Stimulated activated CD4-positive, alpha-beta T cell treated with anti-CD3 and anti-CD28 coated beads, TNF-alpha, amount 100 ng/mL, for 1 hour (primary cell): ENCODE measurements at places on chromosomes 1 and 21.

DNA sequence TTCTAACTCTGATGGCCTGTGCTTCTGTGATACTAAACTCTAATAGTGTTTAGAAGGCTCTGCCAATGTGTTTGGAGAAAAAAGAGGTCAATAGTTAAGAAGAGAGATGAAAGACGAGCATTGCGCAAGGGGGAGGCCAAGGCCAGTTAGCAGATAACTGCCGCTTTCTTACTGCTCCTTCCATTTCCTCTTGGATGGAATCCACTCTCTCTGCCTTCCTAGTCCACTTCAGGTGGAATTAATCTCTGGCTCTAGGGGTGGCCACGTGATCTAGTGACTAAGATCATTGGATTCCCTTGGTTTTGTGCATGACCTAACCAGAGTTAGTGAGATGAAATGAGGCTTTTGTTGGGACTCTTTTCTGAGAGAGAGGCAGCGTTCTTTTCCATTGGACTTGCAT lies 148.3 kb downstream of the ACTL8 start:
- no peak for DNase-seq

DNA sequence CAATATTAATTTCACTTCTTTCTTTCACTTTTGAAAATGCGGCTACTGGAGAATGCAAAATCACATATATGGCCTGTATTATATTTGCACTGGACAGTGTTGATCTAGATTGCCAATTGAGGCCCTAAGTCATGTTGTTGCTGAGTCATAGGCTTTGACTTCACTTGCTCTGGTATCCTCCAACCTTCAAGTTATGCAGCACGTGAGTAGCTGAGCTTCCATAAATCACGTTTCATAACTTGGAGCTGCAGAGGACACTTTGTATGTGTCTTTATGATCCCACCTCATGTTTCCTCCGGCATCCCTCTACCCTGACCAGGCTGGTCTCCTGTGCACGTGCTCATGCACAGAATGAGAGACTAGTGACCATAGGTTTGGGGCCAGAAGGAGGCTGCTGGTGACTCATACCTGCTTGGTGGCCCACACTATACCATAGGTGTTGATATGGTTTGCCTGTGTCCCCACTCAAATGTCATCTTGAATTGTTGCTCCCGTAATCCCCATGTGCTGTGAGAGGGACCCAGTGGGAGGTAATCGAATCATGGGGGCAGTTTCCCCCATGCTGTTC lies 103.0 kb upstream of the TSPAN2 start:
- no peak for DNase-seq

GRCh38 chr1:244063498-244063897 lies 12.4 kb downstream of the ZBTB18 start:
- no peak for DNase-seq

- no peak for DNase-seq
Measured at GRCh38 chr1:211621447-211622198, 42.7 kb upstream of the SLC30A1 start.

- no peak for DNase-seq
Measured at GRCh38 chr1:106534612-106535011, 521.9 kb upstream of the PRMT6 start.

GRCh38 chr1:16402742-16403141 lies 34.5 kb downstream of the SPATA21 start:
- no peak for DNase-seq

DNA sequence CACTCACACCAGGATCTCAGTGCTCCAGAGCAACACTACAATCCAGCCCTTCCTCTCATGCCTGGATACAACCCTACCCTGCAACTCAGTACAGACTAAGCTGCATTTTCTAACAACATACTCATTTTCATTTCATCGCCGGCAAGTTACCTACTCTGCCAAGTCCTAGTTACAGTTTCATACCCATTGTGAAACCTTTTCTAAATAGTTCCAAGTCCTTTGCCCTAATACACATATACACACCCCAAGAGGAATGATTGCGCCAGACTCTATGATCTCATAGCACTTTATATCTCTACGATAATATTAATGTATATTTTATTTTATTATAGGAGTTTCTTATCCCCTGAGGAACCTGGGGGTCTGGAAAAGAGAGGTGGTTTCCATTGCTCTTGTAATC lies 122.4 kb downstream of the LMX1A start:
- DNase-seq, result no peak

GRCh38 chr1:203287109-203287893 lies 18.0 kb upstream of the BTG2 start:
- no peak for DNase-seq

DNA sequence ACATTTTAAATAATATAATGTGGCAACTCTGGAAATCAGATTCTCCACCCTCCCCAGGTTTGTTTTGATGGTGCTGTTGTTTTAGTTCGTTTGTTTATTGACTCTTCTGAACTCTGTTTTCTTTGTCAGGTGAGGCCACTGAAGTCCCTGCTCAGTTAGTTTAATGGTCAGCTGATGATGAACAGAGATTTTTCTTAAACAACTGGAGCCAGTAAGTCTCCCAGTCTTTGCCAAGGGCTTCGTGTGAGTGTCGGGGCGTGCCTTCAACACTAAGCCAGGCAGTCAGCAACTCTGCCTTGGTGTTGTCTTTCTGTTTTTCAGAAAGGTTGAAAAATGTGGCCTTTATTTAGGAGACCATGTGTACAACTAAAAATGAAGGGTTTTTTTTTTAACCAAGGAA lies 58.9 kb downstream of the TEX35 start:
- DNase-seq, result no peak

DNA sequence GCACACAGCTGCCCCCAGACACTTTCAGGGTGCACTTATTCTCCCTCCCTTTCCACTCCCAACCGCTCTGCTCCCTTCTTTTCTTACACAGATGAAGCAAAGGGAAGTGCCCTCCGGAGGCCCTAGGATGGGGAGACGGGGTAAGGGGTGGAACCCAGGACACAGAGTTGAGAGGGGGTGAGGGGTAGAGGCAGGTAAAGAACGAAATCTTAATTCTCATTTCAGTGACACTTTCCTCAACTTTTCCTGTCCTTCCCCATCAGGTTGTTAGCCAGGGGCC lies 12.8 kb downstream of the PLEKHO1 start:
- no peak for DNase-seq

- no peak for DNase-seq
Measured at GRCh38 chr1:219227360-219228057, 53.8 kb downstream of the LYPLAL1 start.

DNA sequence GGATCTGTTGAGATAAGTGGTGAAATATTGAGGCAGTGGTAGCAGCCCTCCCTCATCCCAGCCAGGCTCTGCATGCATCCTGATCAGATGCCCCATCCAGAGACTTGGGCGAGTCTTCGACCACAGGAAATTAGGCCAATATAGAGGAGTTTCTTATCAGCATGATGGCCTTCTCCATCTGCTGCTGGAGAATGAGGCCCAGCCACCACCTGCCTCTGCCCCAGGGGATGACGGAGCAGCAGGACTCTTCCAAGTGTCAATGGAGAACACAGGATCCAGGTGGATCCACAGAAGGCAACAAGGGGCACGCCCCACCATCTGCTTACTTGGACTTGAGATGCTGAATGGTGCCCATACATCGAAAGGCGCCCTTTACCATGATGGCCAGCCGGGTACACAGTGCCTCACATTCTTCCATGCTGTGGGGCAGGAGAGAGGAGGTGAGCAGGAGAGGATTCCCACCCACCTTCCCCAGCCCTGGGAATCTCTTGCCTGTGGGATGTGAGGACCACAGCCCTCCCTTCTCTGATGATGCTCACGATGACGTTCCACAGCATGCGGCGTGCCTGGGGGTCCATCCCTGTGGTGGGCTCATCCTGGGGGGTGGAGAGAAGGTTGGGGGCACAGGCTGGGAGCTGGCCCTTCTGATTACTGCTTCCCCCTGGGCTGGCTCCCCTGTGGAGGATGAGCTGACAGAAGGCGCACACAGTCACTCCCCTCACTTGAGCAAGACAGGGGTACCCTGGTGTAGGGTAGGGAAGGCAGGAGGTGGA lies 91.5 kb upstream of the GCLM start:
- no peak for DNase-seq

GRCh38 chr1:64516301-64516700 lies 46.4 kb downstream of the CACHD1 start:
- no peak for DNase-seq

GRCh38 chr1:177620636-177621190 lies 349.1 kb downstream of the SEC16B start:
- no peak for DNase-seq

GRCh38 chr1:4327142-4327541 lies 327.3 kb upstream of the AJAP1 start:
- no peak for DNase-seq

- peak; percentile 29 for DNase-seq
Measured at GRCh38 chr1:19341201-19342061, 29.3 kb downstream of the SLC66A1 start.

- no peak for DNase-seq
Measured at GRCh38 chr1:42005530-42005929, 86.8 kb upstream of the HIVEP3 start.

DNA sequence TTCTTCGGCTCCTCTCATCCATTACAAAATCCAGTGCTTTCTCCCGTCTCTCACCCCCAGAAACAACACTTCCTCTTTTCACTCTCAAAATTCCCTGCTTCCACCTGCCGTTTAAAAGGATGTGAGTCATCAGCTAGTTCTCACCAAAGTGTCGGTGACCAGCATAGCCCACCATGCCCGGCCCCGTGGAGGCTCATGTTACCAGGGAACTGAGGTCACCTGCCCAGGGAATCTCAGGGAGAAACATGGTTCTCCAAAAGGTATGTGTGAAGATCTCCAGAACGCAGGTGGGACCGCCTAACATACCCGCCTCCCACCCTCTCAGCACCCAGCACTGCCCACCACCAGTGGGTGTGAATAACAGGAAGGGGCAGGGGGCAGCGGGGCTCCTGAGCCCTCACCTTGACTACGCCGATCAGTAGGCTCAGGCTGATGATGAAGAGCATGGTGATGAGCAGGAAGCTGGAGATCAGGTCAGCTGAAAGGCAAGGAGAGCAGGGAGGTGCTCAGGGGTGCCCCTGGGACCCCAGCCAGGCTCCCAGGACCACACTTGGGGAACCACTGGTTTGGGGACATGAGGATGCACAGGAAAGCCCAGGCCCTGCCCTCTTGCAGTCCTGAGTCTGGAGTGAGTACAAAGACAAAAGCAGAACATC lies 16.2 kb downstream of the LAPTM5 start:
- no peak for DNase-seq

- DNase-seq, result no peak
Measured at GRCh38 chr1:33267468-33268205, 11.3 kb downstream of the ZNF362 start.

DNA sequence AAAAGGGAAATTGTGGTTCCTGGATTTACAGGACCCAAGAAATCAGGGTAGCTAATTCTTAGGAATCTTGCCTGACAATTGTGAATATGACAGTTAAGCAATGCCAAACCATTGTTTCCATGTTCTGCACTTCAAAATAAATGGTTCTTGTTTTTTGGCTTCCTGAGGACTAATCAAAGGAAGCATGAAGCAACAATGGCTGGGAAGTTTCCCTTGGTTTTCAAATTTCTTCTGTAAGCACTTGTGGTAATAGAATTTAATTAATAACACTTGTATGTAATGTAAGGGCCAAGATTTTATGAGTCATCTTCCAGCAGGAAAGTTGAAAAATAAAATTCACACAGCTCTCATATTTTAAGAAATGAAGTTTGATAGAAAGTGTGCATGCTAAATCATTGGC lies 31.7 kb downstream of the JAM2 start:
- DNase-seq, result no peak
